ENCODE measurements at places on chromosomes 3 and 15.

- DNase-seq = no peak
Measured at GRCh38 chr3:126025862-126026261, 56.9 kb downstream of the ROPN1B start.

- no peak for DNase-seq
Measured at GRCh38 chr3:127411083-127411727, 123.4 kb upstream of the PRR20G start.

DNA sequence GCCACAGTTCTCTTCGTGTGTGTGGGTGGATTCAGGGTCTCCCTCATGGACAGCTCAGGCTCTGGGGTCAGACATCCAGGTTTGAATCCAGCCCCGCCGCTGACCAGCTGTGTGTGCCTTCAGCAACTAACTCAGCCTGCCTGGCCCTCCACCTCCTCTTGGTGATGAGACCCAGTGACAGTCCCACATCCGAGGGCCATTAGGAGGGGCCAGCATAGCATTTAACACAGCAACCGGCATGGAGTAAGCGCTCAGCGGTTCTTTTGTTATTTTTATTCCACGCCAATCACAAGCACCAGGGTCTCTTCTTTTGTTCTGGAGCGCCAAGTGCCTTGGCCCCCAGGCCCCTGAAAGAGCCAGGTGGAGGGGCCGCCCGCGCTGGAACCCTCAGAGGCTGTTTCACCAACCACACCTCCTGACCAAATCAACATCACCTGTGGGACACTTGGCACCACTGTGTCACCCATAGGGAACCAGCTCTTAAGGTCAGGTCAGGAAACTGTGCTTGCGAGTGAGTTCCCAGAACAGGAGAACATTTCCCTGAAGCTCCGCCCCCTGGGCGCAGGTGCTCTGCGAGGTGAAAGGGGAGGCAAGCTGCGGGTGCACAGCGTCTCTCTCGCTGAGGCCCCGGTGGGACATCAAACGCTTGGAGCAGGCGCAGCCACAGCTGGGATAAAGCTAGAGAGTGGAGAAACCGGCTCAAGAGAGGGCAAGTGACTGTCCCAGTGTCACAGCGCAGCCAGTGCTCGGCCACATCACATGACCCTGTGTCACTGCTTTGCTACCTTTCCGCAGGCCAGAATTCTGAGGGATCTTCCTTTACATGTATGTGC is 311.3 kb downstream of the UACA start:
- DNase-seq = no peak

- no peak for DNase-seq
Measured at GRCh38 chr15:64701051-64701450, 74.3 kb downstream of the RBPMS2 start.

DNA sequence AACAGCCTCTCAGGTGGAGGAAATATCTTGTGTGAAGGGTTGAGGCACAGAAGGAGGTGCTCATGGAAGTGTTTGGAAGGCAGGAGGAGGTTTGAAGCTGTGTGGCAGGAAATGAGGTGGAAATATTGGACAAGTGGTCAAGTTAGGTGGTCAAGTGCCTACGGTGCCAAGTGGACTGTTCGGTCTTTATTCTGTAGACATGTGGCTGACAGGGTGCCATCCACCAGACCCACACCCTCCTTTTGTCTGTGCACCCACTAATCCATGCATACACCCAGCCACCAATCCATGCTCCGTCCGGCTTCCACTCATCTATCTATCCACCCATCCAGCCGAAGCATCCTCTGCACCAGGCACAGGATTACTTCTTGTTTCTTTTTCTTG is 2.2 kb downstream of the SLC6A20 start:
- DNase-seq = no peak

- DNase-seq = no peak
Measured at GRCh38 chr15:40229956-40230355, 8.9 kb upstream of the PAK6 start.

GRCh38 chr3:153628591-153628990 is 466.6 kb downstream of the RAP2B start:
- DNase-seq = no peak

DNA sequence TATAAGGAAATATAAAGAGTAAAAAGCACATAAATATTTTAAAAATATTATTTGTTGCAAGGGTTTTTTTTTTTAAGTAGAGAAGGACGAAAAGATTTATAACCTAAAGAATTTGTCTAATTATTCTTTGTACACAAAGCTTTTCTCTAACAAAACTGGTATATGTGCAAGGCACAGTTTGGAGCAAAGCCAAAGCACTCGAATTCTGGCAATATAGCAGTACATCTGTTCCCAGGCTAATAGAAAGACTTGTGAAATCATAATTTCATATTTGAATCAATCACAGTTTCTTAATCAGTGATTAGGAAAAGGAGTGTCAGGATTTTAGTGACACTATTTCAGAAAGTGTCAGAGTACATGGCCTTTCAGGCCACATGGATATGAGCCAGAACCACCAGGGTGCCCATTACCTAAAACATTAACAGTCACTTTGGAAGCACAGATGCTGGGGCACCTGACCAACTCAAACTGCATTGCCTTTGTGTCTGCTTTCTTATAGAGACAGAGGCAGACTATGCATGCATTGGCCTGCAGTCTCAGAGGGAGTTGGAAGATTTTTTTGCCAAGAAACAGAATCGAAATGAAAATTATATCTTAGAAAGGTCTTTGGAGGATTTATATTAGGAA is 651.8 kb upstream of the SGO1 start:
- no peak for DNase-seq

DNA sequence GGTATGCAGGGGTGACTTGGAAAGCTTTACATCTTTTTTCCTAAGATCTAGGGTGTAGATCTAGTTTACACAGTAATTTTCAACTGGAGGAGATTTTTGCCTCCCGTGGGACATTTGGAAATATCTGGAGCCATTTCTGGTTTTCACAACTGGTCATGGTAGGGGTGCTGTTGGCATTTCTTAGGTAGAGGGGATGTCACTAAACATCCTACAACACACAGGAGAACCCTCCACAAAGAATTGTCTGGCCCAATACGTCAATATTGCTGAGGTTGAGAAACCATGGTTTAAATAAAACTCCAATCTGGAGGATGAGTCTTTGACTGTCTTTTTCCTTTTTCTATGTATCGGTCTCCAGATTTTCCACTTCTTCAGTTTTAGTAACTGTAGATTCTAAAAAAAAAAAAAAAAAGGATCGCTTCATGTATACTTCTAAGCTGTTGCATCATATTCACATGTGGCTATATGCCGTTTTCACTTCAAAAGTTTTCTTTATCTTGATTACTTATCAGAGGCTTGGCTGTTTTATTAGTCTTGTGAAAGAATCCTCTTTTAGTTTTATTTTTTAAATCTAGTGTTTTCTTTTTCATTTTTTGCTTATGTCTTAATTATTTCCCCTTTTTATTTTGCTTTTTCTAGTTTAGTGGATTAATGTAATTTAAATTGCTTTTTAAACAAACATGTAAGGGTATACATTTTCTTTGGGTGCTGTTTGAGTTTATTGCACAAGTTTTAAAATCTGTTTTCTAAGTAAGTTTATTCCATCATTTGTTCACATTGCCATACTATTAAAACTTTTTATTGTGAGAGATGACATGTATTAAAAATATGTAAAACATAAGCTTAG is 21.2 kb downstream of the UBE2Q2 start:
- peak; percentile 59 for DNase-seq

- no peak for DNase-seq
Measured at GRCh38 chr3:50620820-50621219, 3.9 kb downstream of the MAPKAPK3 start.

- DNase-seq = no peak
Measured at GRCh38 chr3:171116365-171116764, 89.8 kb upstream of the SLC2A2 start.

- DNase-seq = no peak
Measured at GRCh38 chr3:55828712-55829111, 341.6 kb upstream of the WNT5A start.

DNA sequence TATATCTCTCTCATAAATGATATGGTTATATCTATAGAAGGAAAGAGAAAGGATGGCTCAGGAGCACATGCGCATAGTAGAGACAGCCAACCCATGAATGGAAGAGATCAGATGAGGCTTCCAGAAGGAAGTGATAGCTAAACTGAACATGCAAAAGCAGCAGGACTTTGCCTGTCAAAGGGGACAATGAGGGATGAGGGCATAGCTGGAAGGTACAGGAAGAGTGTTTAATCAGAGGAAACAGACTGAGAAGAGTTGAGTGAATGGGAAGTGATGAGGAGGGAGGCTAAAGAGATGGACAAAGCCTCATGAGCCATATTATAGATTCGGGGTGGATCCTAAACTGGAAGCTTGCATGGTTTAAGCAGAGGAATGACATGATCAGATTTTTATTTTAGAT is 26.5 kb upstream of the VEPH1 start:
- DNase-seq = no peak

All from amniotic epithelial cell (primary cell).